ENCODE measurements at places on chromosomes 6 and 20. TPM values are rescaled to one million over a fixed set of nuclear protein-coding genes. Genes with fewer than 3 reads are reported as not detected.

Gene VWA7
- 0.12 TPM for total RNA-seq

- no peak for DNase-seq
Measured at GRCh38 chr6:6332811-6333244, 12.4 kb upstream of the F13A1 start.

Gene HCRTR2
- not detected for total RNA-seq

- DNase-seq = no peak
Measured at GRCh38 chr6:155782320-155782731, 326.7 kb upstream of the NOX3 start.

- DNase-seq = no peak
Measured at GRCh38 chr20:58271606-58272351, 37.7 kb upstream of the RAB22A start.

DNA sequence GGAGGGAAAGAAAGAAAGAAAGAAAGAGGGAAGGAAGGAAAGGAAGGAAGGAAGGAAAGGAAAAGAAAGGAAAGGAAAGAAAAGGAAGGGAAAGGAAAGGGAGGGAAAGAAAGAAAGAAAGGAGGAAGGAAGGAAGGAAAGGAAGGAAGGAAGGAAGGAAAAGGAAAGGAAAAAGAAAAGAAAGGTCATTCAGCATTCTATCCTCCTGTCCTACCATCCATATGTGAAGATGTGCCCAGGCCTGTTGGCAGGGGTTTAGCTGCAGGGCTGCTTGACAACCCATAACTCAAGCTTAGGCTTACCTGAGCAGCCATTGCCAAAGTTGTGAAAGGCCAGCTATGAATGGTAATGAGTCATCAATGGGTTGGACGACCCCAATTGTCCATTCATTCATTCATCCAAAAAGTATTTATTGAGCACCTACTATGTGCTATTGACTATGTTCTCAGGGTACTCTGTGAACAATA lies 49.9 kb upstream of the OCSTAMP start:
- DNase-seq = no peak

DNA sequence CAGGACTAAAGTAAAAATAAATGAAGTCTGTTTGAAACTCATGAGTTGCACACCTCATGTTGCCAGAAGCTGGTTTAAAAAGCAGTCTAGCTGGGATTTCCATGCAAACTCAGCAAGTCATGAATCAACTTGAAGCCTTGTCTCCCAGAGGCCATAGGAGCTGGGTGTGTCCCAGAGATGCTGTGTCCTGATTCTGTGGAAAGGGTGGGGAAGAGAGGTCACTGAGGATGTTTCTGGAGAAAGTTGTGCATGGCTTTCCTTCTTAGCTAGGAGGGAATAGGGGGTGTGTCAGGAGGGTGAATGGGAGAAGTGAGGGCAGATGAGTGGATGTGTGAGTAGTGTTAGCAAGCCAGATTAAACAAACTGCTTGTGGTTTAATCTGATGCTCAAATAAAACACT lies 111.3 kb downstream of the ADAT2 start:
- DNase-seq = no peak

DNA sequence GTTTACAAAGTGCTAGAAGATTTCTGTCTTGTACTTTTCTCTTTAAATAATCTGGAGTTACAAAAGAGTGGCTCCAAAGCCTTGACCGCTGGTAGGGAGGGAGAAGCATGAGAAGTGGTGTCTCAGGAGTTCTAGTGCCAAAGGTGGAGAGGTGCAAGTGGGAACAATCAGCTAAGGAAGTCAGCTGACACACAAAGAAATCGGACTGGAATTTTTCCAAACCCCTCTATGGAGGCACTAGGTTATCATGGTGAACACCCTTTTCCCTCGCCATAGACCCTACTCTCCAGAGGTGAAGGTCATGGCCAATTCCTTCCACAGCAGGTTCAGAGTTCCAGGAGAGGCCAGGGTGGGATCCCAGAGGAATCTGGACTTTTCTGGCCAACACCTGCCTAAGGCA lies 14.8 kb downstream of the PLAGL2 start:
- no peak for DNase-seq

DNA sequence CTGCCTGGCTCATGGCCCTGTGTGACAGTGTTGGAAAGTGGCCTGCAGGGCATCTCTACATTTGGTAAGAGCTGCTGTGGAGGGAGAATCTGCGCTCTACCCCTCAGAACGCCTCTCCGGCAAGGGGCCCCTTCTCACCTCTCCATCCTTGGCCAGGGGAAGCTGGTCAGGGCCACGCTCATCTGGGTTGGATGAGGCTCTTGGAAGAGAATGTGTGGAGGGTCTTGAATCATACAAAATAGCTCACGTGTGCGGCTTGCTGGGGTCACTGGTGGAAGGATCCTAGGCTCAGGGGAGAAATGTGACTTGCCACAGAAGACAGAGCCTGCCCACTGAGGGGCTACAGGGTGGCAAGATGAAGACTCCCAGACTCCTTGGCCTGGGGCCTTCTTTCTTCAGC lies 105.0 kb downstream of the SCML4 start:
- no peak for DNase-seq
